ENCODE measurements at places on chromosomes 1 and 21.

GRCh38 chr1:87986130-87986866 lies 657.6 kb downstream of the LMO4 start:
- DNase-seq, result no peak

- no peak for DNase-seq
These were observed 59.5 kb downstream of the PHACTR4 start for GRCh38 chr1:28428990-28429520.

DNA sequence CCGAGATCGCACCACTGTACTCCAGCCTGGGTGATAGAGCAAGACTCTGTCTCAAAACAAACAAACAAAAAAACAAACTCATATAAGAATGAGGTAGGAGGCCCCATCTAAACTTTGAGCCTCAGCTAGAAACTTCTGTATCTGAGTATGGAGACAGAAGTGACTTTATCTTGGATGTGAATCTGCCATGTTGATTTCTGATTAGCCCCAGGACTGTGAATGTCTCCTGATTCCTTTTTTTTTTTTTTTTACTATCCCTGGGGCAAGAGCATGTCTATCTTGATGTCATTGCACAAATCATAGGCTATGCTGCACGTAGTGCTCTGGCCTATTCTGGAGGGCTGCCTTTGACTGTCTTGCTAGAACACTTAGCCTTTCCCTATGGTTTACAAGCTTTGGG lies 211.0 kb downstream of the PTPRU start:
- DNase-seq, result no peak

DNA sequence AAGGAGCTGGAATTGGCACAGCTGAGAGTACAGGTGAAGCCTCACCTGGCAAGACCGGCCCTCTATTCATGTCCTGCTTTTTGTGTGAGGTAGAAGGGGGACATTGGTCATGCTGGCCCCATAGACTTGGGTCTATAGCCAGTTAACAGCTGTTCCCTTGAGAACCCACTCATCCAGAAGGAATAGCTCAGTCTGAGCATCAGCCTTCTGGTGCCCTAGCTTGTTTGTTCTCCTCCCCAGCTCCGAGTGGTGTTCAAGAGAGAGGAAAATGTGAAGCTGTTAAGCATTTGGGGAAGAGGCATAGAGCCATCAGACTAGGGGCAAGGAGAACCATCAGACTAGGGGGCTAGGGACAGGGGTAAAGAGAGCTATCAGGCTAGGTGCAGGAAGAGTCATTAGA lies 290.9 kb downstream of the SIPA1L2 start:
- DNase-seq, result no peak

GRCh38 chr21:16968436-16968835 lies 544.4 kb upstream of the CXADR start:
- no peak for DNase-seq

DNA sequence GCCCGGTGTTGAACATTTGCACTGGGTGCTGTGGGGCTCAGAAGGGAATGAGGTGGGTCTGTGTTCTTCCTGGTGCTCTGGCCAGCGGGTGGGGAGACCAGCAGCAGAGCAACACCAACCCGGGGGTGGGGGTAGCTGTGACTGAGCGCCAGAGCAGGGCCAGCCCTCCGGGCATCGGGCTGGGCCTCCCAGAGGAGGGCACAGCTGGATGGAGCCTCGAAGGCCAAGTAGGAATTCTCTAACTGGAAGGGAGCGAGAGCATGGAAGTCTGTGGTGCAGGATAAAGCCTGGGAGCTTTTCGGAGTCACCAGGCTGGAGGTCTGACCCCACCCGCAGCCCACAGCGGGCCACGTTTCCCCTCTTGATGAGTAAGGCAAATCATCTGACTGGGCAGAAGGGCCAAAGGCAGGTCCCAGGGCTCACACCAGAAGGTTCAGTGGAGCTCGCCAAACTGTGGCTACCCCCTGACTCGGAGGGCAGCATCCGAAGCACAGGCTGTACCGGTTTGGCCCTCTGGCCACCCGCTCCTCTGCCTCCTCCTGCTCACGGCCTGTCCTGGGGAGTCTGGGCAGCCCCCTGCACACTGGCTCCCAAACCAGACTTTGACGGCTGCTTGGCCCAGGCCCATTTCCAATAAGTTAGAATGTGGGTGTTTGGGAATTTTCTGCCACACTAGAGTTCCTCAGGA lies 18.8 kb downstream of the SLC1A7 start:
- no peak for DNase-seq

- DNase-seq, result no peak
These were observed 15.0 kb upstream of the ZZZ3 start for GRCh38 chr1:77697441-77697840.
